ENCODE measurements at places on chromosomes 6 and 20.

GRCh38 chr6:118708055-118708454, 56.7 kb upstream of the CEP85L start:
- no peak for DNase-seq

DNA sequence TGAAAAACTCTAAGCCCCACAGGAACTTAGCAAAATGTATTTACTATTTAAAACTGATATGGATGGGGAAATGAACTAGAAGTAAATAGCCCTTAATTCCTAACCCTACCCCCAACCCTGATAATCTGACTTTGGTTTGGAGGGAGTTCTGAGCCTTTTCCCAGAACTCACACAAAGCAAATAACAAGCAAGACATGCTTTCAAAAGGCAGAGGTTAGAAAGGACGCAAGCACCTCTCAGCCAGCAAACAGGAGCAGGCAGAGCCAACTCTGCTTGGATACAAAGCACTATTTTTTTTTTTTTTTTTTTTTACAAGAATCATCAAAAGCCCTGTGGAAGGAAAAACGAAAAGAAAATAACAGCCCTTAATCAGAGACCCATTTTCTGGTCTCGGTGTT, 58.7 kb downstream of the SLC22A23 start:
- DNase-seq: no peak

DNA sequence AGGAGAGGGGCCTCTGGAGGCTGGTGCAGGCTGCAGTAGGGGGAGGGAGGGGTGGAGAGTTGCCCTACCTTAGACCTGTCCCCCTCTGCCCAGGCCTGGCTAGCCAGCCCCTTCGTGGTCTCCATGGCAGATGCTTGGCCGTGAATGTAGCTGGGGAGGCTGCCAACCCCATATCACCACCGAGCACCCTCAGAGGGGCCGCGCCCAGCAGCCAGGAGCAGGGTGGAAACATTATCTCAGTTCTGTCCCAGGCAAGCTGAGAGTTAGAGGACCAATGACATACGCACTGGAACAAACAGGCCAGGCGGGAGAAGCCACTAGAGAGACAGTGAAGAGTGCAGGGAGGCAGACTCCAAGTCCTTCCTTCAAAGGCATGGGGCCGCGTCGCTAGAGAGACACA, 66.5 kb downstream of the LRFN2 start:
- no peak for DNase-seq

DNA sequence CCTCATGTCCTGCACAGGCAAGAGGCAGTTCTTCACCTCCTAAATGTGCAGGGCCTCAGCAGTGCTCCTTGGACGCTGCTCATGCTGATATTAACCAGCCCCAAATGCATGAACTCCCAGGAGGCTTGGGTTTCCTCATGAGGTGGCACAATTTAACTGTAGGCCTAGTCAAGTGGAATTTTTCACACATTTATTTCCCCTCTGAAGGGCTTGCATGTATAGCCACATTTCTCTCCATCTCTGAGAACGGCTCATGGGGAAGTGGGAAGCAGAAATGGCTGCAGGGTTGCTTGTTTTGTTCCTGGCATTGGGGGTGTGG, 72.8 kb upstream of the PAX1 start:
- DNase-seq: no peak

- DNase-seq: no peak
These were observed 124.5 kb downstream of the SNX5 start for GRCh38 chr20:17844133-17844429.
